ENCODE measurements at places on chromosomes 4 and X. TPM values are rescaled to one million over a fixed set of nuclear protein-coding genes. Genes with fewer than 3 reads are reported as not detected.

GRCh38 chr4:163618845-163619244, 124.4 kb downstream of the TMA16 start:
- no peak for DNase-seq

SHROOM2 gene
- 5.8 TPM for total RNA-seq

GRCh38 chr4:104490096-104490769, 4.5 kb downstream of the CXXC4 start:
- no peak for DNase-seq

GRCh38 chr4:123599920-123600810, 203.6 kb downstream of the SPRY1 start:
- DNase-seq, result peak; percentile 66

KLHL13 gene
- 0.97 TPM for total RNA-seq

DNA sequence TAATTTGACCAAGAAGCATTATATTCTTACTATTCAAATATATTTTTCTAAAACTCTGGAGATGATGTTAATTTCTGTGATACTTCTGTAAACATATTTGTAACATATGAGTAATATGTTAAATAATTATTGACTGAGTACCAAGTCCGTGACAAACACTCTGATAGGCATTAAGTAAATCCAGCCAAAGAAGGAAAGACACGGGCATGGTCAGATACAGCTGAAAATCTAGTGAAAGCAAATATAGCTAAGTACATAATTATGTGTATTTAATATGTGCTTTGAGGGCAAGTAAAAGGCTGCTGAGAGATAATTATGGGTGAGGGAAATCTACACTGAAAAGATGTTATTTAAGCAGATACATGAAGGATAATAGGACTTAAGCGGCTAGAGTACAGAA, 1263.6 kb upstream of the ADGRL3 start:
- no peak for DNase-seq

GRCh38 chr4:6221851-6222760, 21.8 kb upstream of the JAKMIP1 start:
- DNase-seq, result peak; percentile 7

- no peak for DNase-seq
Observed at GRCh38 chrX:21939906-21940305, 603 bp upstream of the SMS start.

GRCh38 chr4:6104541-6105130, 86.4 kb upstream of the C4orf50 start:
- DNase-seq, result no peak

DNA sequence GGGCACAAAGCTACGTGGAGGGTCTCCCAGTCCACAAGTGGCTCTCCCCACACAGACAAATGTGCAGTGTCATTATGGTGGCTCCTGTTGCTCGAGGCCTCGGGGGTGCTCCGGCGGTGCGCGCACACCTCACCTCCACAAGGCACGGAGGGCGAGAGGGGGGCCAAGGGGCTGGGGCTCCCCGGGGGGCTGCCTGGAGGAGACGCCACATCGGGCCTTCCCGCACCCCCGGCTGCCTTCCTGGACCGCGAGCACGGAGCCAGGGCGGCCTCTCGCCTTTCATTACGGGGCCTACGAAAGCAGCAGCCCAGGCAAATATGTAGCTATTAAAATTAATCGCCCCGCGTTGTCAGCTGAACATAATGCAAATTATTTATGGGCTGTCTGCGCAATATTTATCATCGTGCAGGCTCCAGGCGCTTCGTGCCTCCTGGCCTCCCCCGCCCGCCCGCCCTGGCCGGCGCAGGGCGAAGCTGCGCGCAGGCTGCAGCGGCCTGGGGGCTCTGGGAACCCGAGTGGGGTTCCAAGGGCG, 70.8 kb upstream of the BCOR start:
- DNase-seq, result no peak

GRCh38 chrX:50756276-50756675, 57.7 kb downstream of the SHROOM4 start:
- no peak for DNase-seq

CYBB gene
- total RNA-seq, result 0.32 TPM

DNA sequence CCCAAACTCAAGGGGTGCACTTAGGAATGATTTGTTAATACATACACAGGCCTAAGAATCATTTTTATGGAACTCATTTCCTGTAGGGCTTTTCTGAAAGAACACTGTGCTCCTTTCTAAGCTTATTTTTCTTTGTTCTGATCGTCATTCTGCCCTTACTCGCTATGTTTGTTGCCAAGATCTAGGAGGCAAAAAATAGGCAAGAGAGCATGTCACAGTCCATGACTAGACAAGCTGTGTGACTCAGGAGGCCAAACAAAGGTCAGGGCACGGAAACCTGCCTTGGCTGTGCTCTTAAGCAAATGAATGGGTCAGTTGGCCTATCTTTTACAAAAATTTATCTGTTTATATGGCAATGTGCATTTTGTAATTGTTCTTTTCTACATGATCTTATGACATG, 42.5 kb upstream of the C1GALT1C1 start:
- peak; percentile 74 for DNase-seq

GRCh38 chr4:84258905-84259830, 239.9 kb downstream of the NKX6-1 start:
- DNase-seq, result peak; percentile 20

- no peak for DNase-seq
Observed at GRCh38 chr4:61320154-61320553, 120.0 kb downstream of the ADGRL3 start.

DNA sequence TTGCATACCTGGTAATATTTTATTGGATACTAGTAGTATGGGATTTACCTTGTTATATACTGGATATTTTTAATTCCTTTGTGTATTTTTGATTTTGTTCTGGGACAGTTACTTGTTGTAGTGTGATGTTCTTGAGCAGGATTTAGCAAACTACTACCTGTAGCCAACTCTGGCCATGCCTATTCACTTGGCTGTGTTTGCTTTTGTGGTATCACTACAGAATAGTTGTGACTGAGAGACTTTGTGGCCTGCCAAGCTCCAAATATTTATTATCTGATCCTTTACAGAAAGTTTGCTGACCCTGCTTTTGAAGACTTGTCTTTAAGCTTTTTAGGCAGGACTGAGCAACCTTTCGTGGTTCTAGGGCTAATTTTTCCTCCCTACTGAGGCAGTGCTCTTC, 17.8 kb downstream of the ZCCHC4 start:
- no peak for DNase-seq

DNA sequence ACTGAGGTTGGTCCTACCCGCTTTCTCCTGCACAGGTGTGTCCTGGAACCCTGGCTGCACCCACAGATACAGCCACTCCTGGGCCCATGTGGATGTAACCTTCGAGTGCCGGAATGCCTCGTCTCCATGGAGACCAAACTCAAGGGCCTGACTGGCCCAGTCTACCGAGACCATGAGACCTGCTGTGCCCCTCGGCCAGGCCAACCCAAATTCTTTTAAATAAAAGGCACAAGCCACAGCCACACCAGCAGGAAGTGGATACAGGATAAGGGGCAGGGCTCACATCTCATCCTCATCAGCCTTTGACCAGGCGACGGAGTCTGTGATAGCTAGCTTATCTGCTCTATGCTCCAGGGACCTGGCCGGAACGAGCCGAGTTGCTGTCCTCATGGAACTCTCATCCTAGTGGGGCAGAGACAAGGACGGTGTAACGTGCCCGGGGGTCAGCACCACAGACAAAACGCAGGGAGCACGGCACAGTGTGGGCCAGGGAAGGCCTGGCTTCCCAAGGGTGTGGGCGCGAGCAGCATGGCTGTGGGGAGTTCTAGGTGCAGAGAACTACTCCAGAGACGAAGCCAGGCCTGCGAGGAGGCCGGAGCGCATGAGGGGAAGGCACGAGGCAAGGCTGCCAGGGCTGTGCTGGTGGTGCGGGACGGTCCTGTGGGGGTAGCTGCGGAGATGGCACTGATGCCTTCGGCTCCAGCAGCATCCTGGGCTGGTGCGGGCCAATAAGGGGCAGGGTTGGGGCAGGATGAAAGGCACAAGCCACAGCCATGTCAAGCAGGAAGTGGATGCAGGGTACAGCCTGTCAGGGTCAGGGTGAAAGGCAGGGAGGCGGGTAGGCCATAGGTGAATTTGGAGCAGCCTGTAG, 22.7 kb downstream of the NOP14 start:
- DNase-seq, result no peak

GRCh38 chrX:67624325-67624724, 80.5 kb downstream of the AR start:
- no peak for DNase-seq

ETDA gene
- total RNA-seq, result not detected

DNA sequence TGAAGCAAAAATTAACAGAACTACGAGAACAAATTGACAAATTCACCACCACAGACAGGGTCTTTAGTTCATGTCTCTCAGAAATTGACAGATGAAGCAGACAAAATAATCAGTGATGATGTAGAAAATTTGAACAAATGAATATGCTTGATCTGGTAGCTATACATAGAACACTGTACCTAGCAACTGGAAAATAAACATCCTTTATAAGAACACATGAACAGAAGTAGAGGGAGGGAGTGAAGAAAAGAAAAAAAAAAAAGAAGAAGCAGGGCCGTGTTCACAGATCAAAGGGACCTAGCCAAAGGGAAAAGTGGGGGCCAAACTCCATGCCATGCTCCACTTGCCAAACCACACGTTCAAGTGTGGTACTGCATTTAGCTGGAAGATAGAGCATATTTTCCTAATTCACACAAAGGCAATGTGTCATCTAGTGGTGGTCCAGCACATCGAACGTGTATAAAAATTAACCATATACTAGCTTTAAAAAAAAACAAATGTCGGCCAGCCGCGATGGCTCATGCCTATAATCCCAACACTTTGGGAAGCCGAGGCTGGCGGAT, 5.6 kb upstream of the THOC2 start:
- DNase-seq, result no peak

GRCh38 chr4:41853973-41854372, 81.3 kb upstream of the TMEM33 start:
- DNase-seq, result no peak

DNA sequence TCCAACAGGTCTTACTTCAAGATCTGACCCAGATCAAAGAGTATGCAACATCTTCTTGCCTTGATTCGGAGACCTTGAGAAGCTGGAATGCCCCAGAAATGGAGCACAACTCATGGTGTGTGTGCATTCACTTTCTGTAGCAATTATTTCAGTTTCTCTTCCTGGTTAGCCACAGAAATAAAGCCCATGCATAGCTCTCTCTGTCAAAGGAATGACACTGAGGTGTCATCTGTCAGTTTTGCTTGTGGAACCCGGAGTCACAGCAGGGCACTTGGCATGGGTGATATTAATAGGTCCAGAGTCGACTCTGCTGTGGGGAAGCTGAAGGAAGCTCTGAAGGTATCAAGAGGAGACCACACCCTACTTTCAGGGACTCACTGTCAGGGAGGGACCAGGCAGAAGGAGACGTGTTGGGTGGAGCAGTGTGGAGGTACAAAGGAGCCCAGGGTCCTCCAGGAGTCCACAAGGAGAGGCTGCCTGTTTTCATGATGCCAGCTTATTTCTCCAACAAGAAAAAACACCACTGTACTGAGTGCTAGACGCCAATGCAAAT, 10.7 kb downstream of the CLNK start:
- no peak for DNase-seq

DNA sequence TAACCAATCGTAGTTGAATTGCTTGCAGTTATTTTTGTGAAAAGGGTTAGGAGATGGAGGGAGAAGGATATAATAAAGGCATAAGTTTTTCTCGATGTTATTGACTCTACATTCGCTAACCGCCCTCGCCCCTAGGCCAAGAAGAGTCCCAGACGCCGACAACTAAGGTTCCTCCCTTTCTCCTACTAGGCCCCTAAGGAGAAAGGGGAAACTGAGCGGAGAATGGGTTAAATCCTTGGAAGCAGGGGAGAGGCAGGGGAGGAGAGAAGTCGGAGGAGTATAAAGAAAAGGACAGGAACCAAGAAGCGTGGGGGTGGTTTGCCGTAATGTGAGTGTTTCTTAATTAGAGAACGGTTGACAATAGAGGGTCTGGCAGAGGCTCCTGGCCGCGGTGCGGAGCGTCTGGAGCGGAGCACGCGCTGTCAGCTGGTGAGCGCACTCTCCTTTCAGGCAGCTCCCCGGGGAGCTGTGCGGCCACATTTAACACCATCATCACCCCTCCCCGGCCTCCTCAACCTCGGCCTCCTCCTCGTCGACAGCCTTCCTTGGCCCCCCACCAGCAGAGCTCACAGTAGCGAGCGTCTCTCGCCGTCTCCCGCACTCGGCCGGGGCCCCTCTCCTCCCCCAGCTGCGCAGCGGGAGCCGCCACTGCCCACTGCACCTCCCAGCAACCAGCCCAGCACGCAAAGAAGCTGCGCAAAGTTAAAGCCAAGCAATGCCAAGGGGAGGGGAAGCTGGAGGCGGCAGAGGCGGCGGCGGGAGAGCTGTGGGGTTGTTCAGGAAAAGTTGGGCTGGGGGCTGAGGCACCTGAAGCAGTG, 5.9 kb downstream of the ATOH1 start:
- no peak for DNase-seq

RIPPLY1 gene
- total RNA-seq, result not detected

- DNase-seq, result peak; percentile 66
Observed at GRCh38 chr4:147596981-147597380, 20.2 kb upstream of the TMEM184C start.

GRCh38 chr4:13940921-13941320, 313.4 kb upstream of the BOD1L1 start:
- DNase-seq, result no peak

TDO2 gene
- 4.2 TPM for total RNA-seq

- DNase-seq, result no peak
Observed at GRCh38 chrX:455199-455598, 68.5 kb upstream of the PPP2R3B start.

UCHL1 gene
- 579 TPM for total RNA-seq

ATP2B3 gene
- not detected for total RNA-seq

DNA sequence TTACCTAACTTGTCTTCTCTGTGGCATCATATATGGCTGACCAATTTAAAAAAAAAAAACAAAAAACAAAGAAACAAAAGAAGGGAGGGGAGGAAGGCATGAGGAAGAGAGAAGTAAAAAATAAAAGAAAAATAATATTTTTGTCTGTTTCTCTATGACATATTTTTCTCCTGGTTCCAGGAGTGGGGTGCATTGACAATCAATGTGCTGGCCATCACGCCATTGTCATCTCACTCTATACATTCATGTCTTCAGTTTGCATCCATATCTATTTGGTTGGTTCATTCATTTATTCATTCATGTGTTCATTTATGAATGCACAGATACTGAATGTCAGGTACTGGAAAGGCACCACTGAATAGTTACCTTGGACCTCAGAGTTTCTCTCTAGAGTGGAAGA, 183.4 kb downstream of the DCHS2 start:
- no peak for DNase-seq

DNA sequence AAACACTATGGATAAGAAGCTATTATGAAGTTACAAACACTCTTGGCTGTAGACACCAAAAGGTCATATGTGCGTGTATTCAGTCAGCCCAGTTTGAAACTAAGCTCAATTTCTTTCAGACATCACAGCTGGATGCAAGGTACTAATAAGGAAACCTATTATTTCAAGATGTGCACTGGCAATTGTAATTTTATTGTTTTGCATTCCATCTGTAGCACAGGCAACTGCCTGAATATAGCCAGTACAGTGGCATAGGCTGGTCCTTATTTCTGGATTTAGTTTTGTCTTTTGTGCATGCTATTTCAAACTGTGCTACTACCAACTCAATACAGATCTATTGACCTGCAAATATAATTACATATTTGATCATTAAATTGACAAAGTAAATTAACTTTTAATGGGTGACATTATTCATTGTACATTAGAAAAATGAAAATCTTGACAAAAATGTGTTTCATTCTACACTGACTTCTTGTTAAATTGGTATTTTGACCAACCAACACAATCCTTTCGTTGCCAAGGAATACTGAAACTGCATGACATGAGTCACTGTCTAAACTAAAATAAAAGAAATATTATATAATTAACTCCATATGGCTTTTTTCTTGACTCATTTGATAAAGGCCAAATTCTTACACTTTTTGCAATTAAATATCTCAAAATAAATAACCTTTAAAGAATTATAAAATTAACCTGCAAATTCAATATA, 594.3 kb upstream of the ADGRL3 start:
- DNase-seq, result peak; percentile 11

GRCh38 chrX:39149761-39150160, 348.5 kb downstream of the MID1IP1 start:
- DNase-seq, result peak; percentile 54
